ENCODE measurements at places on chromosomes 3 and 15. TPM values are rescaled to one million over a fixed set of nuclear protein-coding genes. Genes with fewer than 3 reads are reported as not detected.

The RAB6B gene
- 3.3 TPM for total RNA-seq

- H3K27ac ChIP-seq = no peak overlapping the region
- H3K4me1 ChIP-seq = peaks cover 76% of the 10 kb centered on the region
- no peaks in the 10 kb centered on the region for H3K27me3 ChIP-seq
- DNase-seq = no peak
These were observed 115.1 kb downstream of the IQSEC1 start for GRCh38 chr3:12957824-12958792.

- no peak overlapping the region for H3K4me3 ChIP-seq
- H3K4me1 ChIP-seq = peaks cover 5% of the 10 kb centered on the region
- H3K27ac ChIP-seq = no peak overlapping the region
- no peak for DNase-seq
These were observed 135.5 kb downstream of the STT3B start for GRCh38 chr3:31668242-31668641.

DNA sequence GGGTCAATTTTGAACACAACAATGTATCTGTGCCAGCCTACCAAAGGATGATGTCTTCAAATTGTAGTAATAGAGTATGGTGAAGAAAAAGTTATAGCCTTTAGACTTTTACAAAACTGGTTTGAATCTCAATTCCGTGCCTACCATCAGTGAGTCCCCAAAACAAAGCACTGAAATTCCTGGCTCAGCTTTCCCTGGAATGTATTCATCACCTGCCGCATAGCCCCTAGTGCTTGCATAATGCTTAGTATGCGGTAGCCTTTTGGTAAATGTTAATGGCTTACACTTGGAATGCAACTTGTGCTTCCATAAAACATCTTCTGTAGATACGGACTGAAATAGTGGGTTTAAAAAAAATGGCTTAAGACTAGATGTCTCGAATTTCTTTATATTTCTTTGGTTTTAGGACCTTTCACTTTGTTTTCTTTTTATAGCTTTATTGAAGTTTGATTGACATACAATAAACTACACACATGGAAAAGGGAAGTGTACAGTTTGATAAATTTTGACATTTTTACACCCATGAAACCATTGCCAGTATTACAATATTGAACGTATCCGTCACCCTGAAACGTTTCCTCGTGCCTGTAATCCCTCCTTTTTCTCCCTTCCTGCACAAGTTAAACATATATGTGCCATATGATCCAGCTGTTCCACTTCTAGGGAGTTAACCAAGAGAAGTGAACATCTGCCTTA, 12.1 kb downstream of the SACM1L start:
- no peak overlapping the region for H3K4me3 ChIP-seq
- H3K27me3 ChIP-seq = no peaks in the 10 kb centered on the region
- H3K36me3 ChIP-seq = no peaks in the 10 kb centered on the region
- no peak overlapping the region for H3K27ac ChIP-seq
- DNase-seq = no peak

GRCh38 chr3:112001526-112001925, 2.8 kb downstream of the TAGLN3 start:
- no peak overlapping the region for H3K4me3 ChIP-seq
- no peak overlapping the region for H3K27ac ChIP-seq
- no peaks in the 10 kb centered on the region for H3K36me3 ChIP-seq
- no peaks in the 10 kb centered on the region for H3K27me3 ChIP-seq

GRCh38 chr3:67460841-67461510, 193.4 kb downstream of the SUCLG2 start:
- DNase-seq = no peak
- no peak overlapping the region for H3K4me3 ChIP-seq
- H3K27ac ChIP-seq = no peak overlapping the region
